ENCODE measurements at places on chromosomes 1 and 21. TPM values are rescaled to one million over a fixed set of nuclear protein-coding genes. Genes with fewer than 3 reads are reported as not detected.

The MRPS15 gene
- total RNA-seq, result 82.6 TPM

GRCh38 chr1:66852870-66853269 lies 51.8 kb upstream of the INSL5 start:
- no peak for DNase-seq

The CSRP1 gene
- 765 TPM for total RNA-seq

- no peak for DNase-seq
These were observed 473 bp upstream of the BRDT start for GRCh38 chr1:91948501-91949355.
